Endothelial cell of coronary artery (primary cell): ENCODE measurements at places on chromosomes 7 and 10. TPM values are rescaled to one million over a fixed set of nuclear protein-coding genes. Genes with fewer than 3 reads are reported as not detected.

The CXCL12 gene
- 1.4 and 34.2 TPM in 2 replicates for total RNA-seq

The PIK3CG gene
- 6.4 and 7.2 TPM in 2 replicates for total RNA-seq

The ZNF33B gene
- total RNA-seq = 10.6 and 14.7 TPM in 2 replicates

The KIF20B gene
- 8.6 and 14.4 TPM in 2 replicates for total RNA-seq

The STEAP4 gene
- total RNA-seq = not detected in 2 replicates

The SEPHS1 gene
- 28.2 and 37.0 TPM in 2 replicates for total RNA-seq

The TRRAP gene
- 15.2 and 22.5 TPM in 2 replicates for total RNA-seq

The HOXA7 gene
- 0.45 and 1.0 TPM in 2 replicates for total RNA-seq

The TEX47 gene
- total RNA-seq = not detected in 2 replicates

The PON1 gene
- total RNA-seq = not detected in 2 replicates

The ITGB8 gene
- 6.7 and 7.1 TPM in 2 replicates for total RNA-seq

The EPHB6 gene
- 0.36 and 3.4 TPM in 2 replicates for total RNA-seq

The SPAG6 gene
- total RNA-seq = not detected in 2 replicates
